ENCODE measurements at places on chromosomes 7 and 10.

DNA sequence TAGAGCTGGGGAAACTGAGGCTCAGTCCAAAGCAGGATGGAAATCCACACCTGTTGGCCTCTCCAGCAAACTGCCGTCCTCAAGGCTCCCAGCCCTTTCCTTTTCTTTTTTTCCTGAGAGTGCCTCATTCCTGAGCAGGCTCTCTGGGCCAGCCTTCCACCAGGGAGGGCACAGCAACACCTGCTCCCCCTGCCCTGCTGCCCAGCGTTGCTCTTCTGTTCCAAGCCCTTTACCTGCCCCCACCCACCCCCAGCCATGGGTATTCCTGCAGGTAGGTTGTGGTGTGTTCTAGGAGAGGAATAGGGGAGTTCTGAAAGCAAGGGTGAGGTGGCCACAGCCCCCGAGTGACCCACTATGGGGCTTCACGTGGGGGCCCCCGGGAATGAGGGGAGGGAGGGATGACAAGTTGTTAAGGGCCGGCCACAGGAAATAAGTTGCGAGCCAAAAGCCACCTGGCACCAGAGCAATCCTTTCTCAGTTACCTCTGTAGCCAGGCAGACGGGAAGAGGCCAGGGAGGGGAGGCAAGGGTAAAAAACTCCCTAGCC is 19.3 kb downstream of the VSIR start:
- DNase-seq, result no peak

DNA sequence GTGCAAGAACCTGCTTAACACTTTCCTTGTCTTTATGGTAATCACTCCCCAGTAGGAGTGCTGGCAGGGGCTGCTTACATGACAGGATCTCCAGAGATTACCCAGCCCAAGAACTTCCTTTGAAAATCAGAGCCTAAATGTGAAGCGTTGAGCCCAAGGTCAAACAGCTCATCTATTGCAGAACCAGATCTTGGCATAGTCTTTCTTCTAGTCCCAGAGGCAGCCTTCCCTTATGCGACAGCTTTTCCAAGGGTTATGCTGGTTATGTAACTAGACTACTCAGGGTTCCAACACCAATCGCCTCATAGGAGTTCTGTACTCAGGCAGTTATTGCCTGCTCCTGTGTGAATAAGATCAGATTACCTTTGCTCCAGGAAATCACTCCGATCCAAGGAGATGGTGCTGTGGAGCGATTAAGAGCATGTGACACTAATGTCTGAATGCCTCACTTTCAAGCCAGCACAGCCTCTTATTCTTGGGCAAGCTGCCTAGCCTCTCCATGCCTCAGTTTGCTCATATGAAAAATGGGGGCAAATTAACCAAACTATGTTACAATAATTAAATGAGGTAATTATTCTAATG is 8.4 kb upstream of the LGI1 start:
- DNase-seq, result no peak

DNA sequence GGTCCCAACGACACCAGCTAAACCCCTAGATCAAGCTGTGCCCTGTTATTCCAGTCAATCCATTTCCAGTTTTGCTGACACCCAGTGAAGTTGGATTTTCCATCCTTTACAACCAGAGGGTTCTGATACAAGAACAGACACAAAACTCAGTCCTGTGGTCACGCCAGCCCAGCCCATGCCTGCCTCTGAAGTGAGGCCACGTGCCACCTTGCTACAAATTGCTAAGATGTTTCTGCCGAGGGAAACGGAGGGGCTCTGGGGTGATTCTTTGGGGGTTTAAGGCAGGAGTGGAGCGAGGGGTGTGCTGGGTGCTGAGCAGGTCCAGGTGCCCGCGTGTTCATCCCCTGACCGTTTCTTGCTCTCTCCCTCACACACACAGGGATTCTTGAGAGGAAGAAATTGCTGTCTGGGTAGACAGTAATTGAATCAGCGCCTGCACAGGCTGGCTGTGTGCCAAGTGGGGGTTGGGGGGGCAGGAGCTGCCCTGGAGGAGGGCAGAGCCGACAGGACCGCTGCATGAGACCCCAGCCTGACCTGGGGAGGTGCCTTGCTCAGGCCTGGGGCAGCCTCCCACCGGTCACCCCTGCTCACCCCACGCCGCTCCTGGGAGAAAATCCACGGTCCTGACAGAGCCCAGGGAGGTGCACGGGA is 38.1 kb downstream of the ADAP1 start:
- no peak for DNase-seq

GRCh38 chr7:139618482-139619366 is 95.2 kb downstream of the CLEC2L start:
- no peak for DNase-seq

DNA sequence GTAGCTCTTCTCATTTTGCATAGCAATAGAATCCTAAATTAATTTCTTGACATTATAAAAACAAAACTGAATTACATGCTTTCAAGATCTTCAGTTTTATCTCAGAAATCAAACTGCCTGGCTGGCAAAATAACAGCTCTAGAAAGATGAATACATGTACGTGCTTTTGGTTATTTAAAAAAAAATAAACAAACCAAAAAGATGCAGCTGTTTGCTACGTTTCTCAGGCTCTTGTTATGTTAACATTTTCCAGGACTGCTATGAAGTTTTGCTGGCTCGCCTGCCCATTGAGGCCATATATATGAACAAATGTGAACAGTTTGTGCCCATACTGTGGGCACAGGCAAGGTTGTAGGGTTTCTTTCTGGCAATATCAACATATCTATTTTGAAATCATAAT is 86.6 kb downstream of the ODAD2 start:
- DNase-seq, result no peak

- DNase-seq, result no peak
Measured at GRCh38 chr7:14834456-14834855, 68.1 kb downstream of the DGKB start.

DNA sequence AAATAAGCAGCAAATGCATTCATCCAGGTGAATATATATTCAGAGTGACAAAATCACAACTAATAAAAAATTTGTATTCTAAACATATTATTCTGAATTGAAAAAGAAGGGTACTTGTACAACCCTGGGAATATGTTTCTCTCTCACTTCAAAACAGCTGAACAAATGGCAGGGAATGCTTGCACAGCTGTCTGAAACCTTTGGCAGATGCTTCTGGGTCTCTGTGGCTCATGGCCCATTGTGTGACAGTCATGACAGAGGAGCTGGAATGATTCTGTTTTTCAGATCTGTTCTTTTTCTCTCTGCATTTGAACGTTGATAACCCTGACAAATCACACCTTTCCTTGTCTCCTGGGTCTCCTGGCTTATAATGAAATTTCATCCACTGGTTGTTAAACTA is 275.7 kb upstream of the FZD1 start:
- DNase-seq, result no peak

DNA sequence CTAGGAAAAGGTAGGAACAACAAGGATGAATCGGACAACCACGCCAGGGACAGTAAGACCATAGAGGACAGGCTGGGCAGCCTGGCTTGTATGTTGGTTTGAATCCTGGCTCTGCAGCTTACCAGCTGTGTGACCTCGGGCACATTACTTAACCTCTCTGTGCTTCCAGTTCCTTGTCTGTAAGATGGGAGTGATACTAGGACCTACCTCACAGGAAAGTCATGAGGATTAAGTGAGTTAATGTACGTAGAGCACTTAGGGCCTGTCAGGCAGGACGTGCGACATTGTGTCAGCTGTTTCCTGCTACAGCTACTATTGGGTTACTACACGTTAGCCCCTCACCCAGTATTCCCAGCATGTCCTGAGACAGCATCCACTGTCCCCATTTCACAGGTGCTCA is 32.1 kb downstream of the PLAC9 start:
- no peak for DNase-seq

DNA sequence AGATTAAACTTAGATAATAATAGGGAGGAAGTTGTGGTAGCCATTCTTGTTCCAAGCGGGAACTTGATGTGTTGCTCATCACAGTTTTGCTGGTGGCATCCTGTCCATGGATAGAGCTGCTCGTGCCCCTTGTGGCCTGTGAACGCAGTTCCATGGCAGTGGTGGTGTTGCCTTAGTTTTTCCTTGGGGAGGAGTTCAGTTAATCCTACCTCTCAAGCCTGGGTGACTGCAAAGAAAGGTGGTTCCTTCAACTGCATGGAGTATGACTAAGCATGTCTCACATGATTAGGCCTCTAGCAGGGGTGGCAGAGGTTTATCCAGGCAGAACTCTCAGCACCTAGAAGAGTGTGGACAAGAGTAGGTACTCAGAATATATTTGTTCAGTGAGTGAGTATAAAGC is 99.7 kb downstream of the MAPK8 start:
- no peak for DNase-seq

DNA sequence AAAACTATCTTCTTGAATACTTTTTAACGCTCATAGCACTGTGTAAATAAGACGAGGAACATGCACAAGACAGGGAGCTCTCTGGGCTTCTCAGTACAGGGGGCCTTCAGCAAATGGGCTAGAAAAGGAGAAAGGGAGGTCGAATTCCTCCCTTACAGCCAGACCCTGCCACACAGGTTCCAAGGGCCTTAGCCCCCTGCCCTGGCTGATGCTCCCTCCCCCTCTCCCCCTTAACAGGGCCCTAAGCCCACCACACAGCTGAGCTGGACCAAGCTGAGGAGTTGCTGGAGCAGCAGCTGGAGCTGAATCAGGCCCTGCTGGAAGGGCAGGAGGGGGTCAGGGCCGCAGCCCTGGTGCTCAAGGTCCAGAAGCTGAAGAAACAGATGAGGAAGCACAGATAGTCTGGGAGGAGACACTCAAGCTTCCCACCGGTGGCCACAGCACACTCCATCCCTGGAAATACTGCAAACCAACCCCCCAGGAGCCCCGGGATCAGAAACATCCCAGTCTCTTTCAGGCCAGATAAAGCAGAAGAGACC is 153.9 kb downstream of the SNX13 start:
- no peak for DNase-seq

- DNase-seq, result no peak
Measured at GRCh38 chr7:103073989-103074518, 542 bp downstream of the FBXL13 start.

GRCh38 chr7:77580762-77581350 is 43.8 kb downstream of the PTPN12 start:
- DNase-seq, result no peak

GRCh38 chr10:91549262-91549661 is 83.6 kb downstream of the PPP1R3C start:
- no peak for DNase-seq

GRCh38 chr10:28020080-28020860 is 21.4 kb upstream of the ODAD2 start:
- no peak for DNase-seq

All from stimulated activated effector memory CD8-positive, alpha-beta T cell treated with anti-CD3 and anti-CD28 coated beads, Interleukin-12 subunit alpha, Interleukin-12 subunit beta, amount 100 ng/mL, for 72 hours (primary cell).